ENCODE measurements at places on chromosomes 5 and 9. TPM values are rescaled to one million over a fixed set of nuclear protein-coding genes. Genes with fewer than 3 reads are reported as not detected.

DNA sequence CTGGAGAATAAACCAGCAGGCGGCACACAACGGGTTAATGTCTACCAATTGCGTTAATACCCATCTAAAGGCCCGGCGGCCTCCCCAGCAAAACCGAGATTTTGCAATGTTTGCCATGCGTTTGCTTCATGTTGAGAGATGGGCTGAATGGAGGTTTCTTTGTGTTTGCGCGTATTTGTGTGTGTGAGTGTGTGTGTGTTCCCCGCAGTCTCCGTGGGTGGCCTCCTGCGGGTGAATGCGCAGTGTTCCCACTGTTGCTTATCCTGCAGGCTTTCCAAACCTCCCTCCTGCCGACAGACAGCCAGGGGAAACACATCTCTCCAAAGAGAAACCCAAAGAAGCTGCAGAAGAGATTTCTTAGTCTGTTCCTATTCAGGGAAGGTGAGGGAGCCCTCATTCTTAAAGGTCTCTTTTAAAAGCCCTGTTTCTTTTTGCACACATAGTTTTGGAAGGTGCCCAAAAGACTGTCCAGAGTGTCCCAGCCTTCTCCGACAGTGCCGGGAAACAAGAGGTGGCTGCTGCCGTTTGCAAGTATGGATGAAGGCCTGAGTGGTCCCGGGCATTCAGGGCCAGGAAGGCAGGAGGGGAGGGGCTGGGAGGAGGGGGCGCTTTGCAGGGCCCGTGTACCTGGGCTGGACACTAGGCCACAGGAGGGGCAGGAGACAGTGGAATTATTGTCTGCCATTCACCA, 103.8 kb upstream of the ERCC6L2 start:
- peak overlapping the region; percentile 85 for H3K27ac ChIP-seq
- peaks cover 37% of the 10 kb centered on the region for H3K4me1 ChIP-seq
- peak overlapping the region; percentile 18 for H3K4me3 ChIP-seq
- peak; percentile 27 for DNase-seq
- H3K36me3 ChIP-seq = no peaks in the 10 kb centered on the region

- no peaks in the 10 kb centered on the region for H3K27me3 ChIP-seq
- H3K27ac ChIP-seq = peak overlapping the region; percentile 88
- H3K4me3 ChIP-seq = peak overlapping the region; percentile 62
- peaks cover 34% of the 10 kb centered on the region for H3K4me1 ChIP-seq
- no peak for DNase-seq
- no peaks in the 10 kb centered on the region for H3K36me3 ChIP-seq
Measured at GRCh38 chr5:177023303-177023664, 788 bp downstream of the ZNF346 start.

DNA sequence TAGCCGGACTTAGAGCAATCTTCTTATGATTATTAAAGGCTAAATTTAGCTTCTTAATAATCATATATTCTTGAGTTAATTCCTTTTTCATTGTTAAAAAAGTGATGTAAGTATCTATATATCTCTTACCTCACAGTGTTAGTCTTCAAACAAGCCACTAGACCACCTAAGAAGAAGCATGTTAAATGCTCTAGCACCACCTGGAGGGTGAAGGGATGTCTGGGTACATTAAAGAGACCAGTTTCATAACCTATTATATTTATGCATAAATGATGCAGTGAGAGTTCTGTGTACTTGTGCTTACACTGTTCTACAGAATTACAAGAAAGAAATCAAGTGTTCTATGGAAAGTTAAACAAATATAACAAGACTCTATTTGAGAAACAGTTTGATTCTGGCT, 55.9 kb upstream of the SLCO6A1 start:
- no peaks in the 10 kb centered on the region for H3K36me3 ChIP-seq
- no peak overlapping the region for H3K4me3 ChIP-seq
- peak; percentile 40 for DNase-seq
- no peaks in the 10 kb centered on the region for H3K4me1 ChIP-seq
- H3K27me3 ChIP-seq = no peaks in the 10 kb centered on the region

- no peaks in the 10 kb centered on the region for H3K4me1 ChIP-seq
- H3K27me3 ChIP-seq = no peaks in the 10 kb centered on the region
- no peaks in the 10 kb centered on the region for H3K36me3 ChIP-seq
- H3K4me3 ChIP-seq = no peak overlapping the region
- H3K27ac ChIP-seq = no peak overlapping the region
- no peak for DNase-seq
Measured at GRCh38 chr5:74352256-74352655, 288.3 kb downstream of the ENC1 start.

- no peak for DNase-seq
- H3K4me3 ChIP-seq = no peak overlapping the region
- H3K36me3 ChIP-seq = peaks cover 41% of the 10 kb centered on the region
- no peaks in the 10 kb centered on the region for H3K27me3 ChIP-seq
- peaks cover 24% of the 10 kb centered on the region for H3K4me1 ChIP-seq
Measured at GRCh38 chr5:74630453-74631066, 10.0 kb downstream of the ENC1 start.

Gene COL27A1
- total RNA-seq = 9.4 TPM

Gene HMMR
- 10.1 TPM for total RNA-seq
